ENCODE measurements at places on chromosomes 1 and 21.

DNA sequence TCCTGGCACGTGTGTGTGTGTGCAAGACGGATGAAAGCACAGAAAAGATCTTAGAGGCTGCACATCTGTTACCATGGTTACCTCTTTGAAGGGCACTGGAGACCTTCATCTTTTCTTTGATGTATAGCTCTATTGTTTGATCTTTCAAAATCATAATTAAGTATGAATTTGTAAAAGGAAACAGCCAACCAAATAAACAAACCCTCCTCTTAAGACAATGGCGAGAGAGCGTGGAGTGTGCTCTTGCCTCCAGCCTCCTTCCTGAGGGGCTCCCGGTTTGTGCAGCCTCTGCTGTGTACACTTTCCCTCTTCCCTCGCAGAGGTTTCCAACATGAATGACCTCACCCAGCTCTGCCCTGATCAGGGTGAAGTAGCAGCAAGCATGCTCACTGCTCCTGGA, 27.9 kb downstream of the CACNA1S start:
- peak; percentile 45 for DNase-seq

DNA sequence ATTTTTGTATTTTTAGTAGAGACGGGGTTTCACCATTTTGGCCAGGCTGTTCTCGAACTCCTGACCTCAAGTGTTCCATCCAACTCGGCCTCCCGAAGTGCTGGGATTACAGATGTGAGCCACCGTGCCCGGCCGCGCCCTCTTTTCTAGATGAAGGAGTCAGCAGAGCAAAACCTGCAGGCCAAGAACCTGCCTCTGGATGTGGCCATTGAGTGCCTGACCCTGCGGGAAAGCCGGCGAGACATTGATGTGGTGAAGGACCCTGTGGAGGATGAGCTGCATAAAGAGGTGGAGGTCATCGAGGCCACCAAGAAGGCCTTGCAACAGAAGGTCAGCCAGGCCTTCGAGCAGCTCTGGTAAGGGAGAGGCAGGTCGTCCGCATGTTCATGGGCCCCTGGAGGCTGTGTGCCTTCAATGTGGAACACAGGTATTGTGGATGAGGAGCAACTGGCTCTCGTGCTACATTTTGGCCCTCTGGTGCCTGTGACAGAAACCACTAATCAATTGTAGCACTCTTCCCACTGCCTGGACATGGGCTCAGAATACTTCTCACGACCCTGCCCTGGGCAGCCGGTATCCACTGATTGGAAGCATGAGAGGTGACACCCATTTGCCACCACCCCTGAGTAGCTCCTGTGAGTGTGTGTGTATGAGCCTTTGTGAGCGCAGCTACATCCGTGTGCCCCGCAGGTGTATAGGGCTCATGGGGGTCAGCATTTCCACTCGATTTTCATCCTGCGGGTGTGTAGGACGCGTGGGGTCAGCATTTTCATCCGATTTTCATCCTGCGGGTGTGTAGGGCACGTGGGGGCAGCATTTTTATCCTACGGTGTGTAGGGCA, 2.0 kb downstream of the TEKT2 start:
- no peak for DNase-seq

DNA sequence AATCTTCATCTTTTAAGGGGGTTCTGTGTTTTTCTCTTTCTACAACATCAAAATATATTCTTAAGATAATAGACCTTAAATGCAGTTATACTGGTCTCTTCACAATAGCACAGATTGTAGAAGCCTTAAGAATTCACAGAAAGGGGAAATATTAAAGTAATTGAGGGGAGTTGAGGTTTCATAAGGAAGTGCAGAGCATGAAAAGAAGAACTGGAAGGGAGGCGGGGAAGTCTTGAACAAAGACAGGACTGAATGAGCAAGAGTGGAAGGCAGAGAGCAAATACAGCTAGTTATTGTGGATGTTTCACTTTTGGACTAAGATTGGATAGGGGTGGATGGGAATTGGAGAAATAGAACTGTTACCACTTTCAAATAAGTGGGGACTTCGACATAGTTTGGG, 67.7 kb downstream of the PTGER3 start:
- no peak for DNase-seq

- no peak for DNase-seq
These were observed 74.3 kb upstream of the NBL1 start for GRCh38 chr1:19569786-19570185.

DNA sequence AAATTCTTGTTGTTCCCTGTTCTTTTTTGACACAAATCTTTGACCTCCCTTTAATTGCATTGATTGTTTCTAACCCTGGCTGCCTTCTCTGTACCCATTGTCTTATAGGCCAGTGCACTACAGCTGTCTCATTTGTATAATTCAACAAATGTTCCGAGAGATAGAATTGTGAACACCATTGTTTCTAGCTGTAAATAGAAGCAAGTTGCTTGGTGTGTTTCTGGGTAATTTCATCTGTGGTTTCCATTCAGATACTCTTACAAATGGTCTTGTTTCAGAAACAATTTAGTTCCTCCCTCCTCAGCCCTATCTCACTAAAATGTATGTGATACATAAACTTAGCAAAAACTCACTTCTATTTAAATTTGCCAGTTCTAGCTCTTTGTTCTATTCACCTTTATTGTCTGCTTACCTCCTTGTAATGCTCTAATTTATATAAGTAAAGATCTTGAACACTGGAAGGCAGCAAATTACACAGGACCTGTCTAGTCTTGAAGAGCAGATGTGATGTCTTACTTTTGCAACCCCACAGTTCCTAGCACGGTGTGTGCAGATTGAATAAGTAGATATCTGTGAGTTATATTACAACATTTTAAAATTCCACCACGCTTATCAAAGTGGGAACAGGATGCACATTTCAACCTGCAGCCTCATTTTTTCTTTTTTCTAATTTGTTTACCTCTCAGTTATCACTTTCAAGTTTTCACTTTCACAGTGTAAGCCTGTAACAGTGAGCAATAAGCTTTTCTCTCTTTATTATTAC, 515.6 kb upstream of the ZP4 start:
- DNase-seq, result no peak

GRCh38 chr21:44793592-44794374, 7.8 kb downstream of the UBE2G2 start:
- DNase-seq, result no peak

DNA sequence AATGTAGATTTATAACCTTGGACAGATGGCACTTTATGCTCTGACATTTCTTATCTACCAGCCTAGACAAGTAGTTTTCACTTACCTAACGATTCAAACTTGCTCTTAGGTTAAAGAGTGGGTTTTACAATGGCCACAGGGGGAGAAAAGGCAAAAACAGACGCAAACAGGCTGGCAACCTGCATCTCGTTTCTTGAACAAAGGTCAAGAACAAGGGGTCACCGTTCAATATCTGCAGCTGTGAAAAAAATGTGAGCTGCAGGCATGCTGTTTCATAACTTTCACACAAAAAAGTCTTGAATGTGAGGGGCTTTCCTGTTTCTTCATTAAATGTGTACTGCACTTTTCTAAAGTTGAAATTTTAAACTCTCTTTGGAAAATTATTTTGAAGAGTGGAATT, 49.4 kb downstream of the SYDE2 start:
- DNase-seq, result no peak

GRCh38 chr1:48442864-48443619, 29.0 kb downstream of the SPATA6 start:
- DNase-seq, result no peak

GRCh38 chr1:2074396-2074795, 24.2 kb downstream of the PRKCZ start:
- DNase-seq, result no peak

- DNase-seq, result no peak
These were observed 144.0 kb upstream of the ZNF648 start for GRCh38 chr1:182205351-182206022.

- no peak for DNase-seq
These were observed 48.3 kb upstream of the MTR start for GRCh38 chr1:236746785-236747184.

DNA sequence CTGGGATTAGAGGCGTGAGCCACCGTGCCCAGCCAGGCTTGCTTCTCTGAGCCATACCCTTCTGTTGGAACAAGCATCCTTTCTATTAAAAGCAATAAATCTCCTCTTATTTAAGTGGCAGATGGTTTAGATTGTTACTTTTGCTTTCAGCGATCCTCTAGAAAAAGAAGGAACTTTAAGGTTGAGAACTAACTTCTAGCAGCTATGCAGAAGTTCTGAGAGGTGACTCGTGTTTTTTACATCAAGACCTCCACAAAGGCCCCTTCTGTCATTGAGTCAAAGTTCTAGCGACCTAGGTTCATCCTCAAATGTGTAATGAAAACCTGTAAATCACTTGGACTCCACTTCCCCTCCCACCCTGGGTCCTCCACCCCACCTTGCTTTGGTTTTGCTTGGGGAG, 30.8 kb downstream of the PLEKHO1 start:
- no peak for DNase-seq

DNA sequence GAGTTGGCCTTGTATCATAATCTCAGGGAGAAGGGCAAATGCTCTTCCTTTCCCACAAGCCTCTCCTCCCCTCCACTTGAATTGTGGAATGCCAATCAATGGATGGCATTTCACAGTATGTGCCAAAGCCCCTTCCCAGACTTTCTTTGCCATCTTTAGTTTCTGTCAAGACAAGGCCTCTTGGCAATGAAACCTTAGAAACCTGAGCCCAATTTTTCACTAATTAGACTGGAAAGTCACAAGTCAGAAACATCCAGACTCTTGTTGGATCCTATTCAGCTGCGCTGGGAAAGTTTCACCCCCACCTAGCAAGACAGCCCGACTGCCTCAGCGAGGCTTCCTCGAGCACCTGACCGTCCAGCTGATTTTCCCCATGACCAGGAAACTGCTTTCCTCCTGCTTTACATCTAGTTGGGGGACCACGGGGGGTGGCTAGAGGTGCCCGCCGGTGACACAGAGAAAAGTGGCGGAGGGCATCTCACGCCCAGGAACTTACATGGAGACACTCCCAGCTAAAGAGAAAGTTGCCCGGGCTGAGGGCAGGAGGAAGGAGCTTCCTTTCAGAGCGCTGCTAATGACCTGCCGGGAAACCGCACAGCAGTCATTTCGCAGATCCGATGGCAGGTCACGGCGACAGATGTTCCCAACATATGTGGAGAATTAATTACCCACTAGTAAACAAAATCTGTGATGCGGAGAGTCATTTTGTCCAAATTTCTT, 302.6 kb upstream of the RRP15 start:
- no peak for DNase-seq
